Calu3 (cell line): ENCODE measurements at places on chromosomes 4 and X.

GRCh38 chrX:48927123-48927522 is 8.3 kb upstream of the PIM2 start:
- no peak for DNase-seq

- no peak for DNase-seq
Measured at GRCh38 chr4:125456075-125456474, 141.3 kb downstream of the FAT4 start.

DNA sequence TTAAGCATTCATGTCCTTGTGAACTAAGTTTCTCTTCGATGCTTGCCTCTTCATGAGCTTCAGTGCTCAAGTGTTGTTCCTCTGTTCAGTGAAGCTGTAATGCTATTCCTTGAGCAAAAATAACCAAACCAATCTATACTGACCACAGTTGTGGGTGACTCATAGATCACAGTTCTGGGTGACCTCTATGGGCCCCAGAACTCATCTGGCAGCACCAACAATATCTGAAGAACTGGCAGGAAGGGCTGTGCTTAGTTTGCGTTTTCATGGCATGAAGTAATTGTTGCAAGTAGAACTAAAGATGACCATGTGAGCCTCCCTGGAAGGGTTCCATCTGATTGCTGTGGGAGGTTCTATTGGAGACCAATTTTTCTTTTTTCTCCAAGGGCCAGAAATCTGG is 106.2 kb downstream of the CCNG2 start:
- DNase-seq = no peak

DNA sequence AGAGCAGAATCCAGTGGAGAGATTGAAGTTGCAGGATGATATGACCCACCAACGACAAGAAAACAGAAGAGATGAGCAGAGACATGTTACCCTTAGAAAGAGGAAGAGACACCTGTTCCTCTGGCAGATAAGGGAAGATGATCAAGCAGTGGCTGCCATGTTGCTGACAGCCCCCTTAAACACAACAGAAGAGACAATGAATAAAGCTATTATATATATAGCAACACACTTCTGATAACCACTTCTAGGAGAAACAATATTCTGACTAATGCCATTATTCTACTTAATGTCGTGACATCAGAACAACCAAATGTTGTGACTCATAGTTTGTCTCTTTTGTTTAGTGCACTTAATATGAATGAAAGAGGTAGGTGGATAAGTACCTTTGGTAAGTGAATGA is 44.9 kb downstream of the SH3RF1 start:
- DNase-seq = no peak

DNA sequence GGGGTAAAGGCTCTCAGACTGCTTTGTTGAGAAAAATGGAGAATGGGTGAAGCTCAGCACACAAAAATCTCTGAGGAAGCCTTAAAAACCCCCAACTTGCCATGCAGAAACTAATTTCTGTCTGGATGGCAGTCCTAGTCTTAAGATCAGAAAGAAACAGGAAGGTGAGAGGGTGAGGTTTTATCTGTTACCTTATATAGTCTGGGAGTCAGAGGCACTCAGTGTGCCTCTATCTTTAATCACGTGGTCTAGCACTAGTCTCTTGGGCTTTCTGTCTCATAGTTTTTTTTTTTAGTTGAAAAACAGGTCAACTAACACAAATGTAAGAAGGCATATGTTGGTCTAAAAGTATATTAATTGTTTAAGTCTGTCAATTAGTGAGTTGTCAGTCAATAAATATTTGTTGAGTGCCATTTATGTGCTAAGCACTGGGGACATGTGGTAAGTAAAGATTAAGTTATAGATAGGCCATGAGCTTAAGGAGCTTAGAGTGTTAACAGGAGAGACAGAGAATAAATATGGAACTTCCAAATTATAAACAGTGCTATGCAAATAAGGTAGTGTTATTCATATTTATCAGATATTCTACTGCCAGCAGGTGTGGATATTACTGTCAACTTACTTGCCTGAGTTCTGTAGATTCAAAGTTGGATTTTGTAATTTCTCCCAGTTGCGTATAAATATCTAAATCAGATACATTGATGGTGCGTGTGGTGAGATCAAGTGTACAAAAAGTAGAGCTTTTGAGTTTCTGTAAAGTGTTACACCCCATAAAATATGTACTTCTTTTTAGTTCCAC is 7.0 kb downstream of the CYBB start:
- DNase-seq = no peak

DNA sequence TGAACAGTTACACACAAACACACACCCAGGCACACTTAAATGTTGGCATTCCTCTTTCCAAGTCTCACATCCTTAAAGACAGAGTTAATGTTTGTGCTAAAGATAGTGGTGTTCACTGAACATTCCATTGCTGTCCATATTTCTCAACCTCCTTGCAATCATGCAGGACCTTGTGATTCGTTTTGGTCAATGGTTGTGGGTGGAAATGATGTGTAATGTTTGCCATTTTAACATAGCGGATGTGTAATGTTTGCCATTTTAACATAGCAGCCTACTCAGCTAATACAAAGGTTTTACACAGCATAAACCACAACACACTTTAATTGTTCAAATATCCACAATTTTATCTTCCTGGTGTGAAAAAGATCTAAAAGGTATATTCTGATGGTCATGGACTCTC is 93.9 kb downstream of the CEP44 start:
- no peak for DNase-seq

DNA sequence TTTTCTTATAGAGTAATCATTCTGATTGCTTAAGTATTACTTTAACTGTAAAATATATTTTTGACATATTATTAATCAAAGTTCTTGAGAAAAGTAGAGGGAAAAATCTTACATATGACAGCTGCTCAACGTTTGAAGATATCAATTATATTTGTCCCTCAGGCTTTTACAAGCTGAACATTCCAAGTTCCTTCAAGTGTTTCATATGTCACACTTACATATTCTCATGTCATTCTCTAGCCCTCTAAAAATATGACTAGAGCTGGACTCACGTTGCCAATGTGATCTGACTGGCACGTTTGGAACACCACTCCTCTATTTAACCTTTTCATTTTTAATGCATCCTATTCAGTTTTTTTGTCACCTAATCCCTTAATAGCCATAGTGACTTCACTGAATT is 492.9 kb downstream of the PCDH18 start:
- DNase-seq = no peak

DNA sequence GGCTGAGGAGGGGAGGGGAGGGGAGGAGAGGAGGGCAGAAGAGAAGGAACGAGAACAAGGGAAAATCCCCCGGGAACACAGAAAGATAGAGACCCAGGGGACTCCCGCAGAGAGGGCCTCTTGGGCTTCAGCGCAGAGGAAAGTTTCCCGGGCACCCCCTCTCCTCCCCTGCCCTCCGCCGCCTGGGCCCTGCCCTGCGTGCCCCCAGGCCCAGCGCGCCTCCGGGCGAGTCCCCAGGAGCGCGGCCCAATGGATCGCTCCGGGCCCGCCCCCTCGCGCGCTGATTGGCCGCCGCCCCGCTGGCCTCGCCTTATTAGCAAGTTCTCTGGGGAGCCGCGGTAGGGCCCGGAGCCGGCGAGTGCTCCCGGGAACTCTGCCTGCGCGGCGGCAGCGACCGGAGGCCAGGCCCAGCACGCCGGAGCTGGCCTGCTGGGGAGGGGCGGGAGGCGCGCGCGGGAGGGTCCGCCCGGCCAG is at the start of gene MSX1:
MSX1 (plus strand) TSS at position 341 of the 474 bp plus-strand sequence. CDS start 235 bp downstream, outside the sequence.
- DNase-seq = peak; percentile 80

DNA sequence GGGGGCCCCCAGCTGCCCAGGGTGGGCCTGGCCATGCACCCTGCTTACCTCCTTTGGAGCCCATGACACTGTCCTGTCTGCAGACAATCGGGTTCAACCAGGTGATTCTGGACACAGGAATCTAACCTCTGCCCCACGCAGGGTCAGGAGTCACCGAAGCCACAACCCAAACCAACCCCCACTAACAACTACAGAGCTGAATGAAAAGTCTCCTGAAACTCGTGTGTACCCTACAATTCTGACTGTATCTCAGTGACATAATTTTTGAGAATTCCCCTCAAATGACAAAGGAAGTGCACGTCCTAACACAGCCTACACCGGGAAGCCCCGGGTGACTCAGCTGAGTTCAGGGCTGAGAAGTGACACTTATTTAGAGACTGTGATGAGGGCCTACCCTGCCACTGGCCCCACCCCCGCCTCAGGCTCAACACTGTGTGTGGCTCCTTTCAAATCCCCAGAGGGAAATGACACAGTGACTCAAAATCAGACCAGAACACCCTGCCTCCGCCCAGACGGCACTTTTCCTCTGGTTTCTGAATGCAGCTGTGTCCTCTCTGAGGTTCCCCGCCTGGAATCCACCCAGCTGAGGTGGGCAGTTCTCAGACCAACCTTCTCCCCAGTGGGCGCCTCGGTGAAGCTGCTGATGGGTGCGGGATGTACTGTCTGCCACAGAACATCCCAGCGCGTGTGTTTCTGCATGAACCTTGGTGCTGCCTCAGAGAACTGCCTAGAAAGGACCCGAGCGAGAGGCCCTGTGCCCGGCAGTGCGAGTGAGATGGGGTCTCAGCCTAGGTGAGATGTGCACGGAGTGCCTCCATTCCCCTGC is 9.9 kb downstream of the TNIP2 start:
- DNase-seq = peak; percentile 39

GRCh38 chrX:140548985-140549384 is 44.1 kb upstream of the SOX3 start:
- DNase-seq = no peak

DNA sequence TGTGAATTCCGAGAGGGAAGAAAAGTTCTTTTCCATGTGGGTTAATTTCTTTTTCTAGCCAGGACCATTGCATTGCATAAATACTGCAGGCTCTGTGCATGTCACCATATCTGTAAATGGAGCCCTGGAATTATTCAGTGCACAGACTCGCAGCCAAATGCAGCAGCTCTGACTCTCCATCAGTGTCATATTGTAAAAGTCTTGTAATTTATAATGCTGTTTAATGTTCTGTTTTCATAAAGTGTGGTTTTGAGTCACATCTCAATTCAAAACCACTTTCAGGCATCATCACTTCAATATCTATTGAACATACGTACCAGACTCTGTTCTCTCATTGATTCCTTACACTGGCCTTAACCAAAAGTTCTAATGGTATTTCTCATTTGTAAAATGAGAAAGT is 193.9 kb upstream of the RPL34 start:
- no peak for DNase-seq

DNA sequence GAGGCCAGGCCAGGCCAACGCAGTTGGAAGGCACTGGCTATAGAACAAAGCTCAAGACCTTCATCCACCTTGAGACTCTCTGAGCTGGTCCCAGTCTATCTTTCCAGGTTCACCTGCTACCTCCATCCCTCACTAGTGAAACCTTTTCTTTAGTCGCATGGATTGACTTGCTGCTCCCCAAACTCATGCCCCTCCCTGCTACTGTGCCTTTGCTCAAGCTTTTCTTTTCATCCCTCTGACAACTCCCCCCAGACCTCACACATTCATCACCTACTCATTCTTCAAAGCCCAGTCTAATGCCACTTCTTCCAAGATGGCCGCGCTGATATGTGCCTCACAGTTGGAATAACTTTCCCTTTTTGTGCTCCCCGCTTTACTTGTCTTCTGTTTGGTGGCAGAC is 58.0 kb downstream of the CNGA2 start:
- DNase-seq = no peak

DNA sequence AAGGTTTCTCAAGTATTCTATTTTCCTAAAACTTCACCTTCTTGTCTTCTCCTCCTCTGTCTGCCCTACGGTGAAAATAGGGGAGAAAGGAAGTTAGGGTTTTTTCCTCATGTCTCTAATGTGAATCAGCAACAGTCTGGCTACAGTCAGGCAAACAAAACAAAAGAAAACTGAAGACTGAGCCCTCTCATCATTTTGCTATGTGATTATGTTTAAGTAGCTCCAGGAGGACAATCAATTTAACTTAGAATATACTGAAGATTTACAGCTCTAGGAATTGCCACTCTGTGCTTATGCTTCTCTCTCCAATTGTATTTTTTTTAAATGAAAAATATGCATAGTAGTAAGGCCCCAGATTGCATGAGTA is 316.2 kb downstream of the GPAT3 start:
- DNase-seq = no peak

DNA sequence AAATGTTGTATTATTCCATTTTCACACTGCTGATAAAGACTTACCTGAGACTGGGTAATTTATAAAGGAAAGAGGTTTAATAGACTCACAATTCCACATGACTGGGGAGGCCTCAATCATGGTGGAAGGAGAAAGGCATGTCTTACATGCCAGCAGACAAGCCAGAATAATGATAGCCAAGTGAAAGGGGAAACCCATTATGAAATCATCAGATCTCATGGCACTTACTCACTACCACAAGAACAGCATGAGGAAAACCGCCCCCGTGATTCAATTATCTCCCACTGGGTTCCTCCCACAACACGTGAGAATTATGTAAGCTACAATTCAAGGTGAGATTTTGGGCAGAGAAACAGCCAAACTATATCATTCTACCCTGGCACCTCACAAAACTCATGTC is 2535.1 kb downstream of the ARAP2 start:
- no peak for DNase-seq

GRCh38 chr4:147723326-147723725 is 8.6 kb upstream of the ARHGAP10 start:
- DNase-seq = no peak

DNA sequence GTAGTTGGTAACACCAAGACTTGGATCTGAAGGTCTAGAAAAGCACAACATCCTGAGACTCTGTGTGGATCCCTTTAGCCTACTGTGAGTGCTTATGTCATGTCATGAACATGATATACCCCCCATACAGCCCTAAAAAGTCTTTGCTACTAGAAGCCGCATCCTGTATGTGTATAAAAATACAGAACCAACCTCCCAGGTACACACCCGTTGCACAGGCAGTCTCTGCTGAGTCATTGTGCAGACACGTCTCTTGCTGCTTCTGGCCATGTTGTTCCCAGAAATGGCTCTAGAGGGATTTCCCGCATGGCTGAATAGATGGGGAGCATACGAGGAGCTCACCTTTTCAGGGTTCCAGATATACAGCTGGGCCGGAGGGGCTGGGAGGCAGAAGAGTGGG is 93.3 kb downstream of the MAMLD1 start:
- DNase-seq = no peak

- no peak for DNase-seq
Measured at GRCh38 chr4:1099684-1100335, 13.6 kb downstream of the RNF212 start.

DNA sequence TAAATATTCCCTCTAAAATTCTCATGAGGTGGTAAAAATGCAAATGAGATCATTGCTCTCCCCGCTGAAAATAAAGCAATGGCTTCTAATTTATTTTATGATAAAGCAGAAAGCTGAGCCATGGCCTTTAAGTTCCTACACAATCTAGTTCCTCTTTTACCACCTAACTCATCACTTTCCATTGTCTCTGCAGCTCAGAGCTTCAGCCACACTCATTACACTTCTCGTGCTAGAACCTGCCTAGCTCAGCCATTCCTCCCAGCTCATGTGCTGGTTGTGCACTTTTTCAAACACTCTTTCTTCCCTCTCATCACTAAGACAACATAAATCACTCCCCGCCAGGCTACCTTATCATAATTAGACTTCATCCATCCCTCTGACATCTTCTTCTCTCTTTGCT is 1112.1 kb upstream of the PRKX start:
- no peak for DNase-seq

DNA sequence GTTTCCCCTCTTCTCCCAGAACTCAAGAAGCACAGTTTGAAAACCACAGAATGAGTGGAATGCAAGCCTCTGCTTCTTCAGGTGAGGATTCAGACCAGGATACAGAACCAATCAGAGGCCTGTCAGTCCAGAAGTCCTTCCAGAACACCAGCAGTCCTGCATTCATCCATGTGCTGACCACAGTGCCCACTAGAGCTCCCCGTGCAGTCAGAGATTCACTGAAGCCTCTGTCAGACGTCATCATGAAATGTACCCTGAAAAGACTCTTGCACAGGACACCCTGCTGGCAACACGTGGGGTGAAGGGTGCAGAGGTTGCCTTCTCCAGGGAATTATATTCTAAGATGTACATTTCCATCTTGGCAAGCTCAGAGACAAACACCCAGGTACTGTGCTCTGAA is 75.9 kb upstream of the LSM6 start:
- no peak for DNase-seq
